Stomach (tissue), 19 donors: ENCODE measurements at places on chromosomes 5 and 9.

- peak; percentile 82 for DNase-seq
Observed at GRCh38 chr5:141914199-141914743, 9.4 kb upstream of the DELE1 start.

- DNase-seq, result no peak
Observed at GRCh38 chr5:39009981-39010380, 64.2 kb downstream of the RICTOR start.

GRCh38 chr9:89528540-89528939, 30.6 kb upstream of the SEMA4D start:
- peak; percentile 54 for DNase-seq

GRCh38 chr9:136685790-136686533, 1.3 kb downstream of the AGPAT2 start:
- no peak for DNase-seq

GRCh38 chr9:110058304-110058953, 149.5 kb downstream of the C9orf152 start:
- peak; percentile 50 for DNase-seq

- DNase-seq, result no peak
Observed at GRCh38 chr5:34905564-34905963, 9.7 kb downstream of the RAD1 start.

DNA sequence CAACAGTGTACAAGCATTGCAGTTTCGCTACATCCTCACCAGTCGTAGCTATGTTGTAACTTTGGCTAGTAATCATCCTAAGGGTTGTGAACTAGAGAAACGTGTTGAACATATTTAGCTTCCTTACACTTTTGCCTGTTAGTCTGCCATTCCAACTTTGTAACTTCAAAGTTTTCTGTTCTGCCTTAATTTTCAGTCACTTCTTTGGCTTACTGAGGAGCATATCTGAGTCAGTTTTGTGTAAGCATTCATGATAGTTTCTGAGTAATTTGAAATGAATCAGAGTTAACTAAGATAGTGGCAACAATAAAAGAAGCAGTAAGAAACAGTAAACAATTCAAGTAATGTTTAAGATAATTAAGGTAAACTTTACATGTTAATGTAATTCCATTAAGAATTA, 58.9 kb upstream of the MCCC2 start:
- no peak for DNase-seq

DNA sequence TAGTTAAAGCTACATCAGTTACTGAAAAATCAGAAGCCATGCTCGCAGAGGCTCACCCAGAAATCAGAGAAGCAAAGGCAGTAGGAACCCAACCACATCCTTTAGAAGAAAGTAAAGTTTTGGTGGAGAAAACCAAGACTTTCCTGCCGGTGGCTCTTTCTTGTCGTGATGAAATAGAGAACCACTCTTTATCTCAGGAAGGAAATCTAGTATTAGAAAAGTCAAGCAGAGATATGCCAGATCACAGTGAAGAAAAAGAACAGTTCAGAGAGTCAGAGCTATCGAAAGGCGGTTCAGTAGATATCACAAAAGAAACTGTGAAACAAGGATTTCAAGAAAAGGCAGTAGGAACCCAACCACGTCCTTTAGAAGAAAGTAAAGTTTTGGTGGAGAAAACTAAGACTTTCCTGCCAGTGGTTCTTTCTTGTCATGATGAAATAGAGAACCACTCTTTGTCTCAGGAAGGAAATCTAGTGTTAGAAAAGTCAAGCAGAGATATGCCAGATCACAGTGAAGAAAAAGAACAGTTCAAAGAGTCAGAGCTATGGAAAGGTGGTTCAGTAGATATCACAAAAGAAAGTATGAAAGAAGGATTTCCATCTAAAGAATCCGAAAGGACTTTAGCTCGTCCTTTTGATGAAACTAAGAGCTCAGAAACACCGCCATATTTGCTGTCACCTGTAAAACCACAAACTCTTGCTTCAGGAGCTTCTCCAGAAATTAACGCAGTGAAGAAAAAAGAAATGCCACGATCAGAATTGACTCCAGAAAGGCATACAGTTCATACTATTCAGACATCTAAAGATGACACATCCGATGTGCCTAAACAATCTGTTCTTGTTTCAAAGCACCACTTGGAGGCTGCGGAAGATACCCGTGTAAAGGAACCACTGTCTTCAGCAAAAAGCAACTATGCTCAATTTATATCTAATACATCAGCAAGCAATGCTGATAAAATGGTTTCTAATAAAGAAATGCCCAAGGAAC, 47.2 kb downstream of the CMYA5 start:
- peak; percentile 11 for DNase-seq
